ENCODE measurements at places on chromosomes 5 and 9.

DNA sequence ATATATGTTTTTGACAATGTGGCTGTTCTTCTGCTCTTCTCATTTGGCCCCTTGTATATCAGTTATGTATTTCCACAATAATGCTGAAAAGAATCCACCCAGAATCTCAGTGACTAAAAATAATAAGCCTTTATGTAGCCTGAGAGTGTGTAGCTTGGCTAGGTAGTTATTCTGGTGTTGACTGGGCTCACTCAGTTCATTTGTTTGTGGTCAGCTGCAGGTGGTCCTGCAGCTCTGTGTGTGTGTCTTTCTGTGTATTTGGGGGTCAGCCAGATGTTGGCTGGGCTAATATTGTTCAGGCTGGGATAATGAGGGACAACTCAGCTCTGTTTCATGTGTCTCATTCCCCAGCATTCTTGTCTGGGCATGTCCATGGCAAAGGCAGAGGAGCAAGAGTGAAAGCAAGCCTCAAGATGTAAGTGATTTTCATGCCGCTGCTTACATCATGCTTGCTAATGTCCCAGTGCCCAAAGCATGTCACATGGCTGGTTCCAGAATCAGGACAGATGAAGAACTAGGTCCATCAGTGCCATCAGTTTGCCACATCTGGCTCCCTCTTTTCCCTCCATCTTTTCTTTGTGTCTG is 162.8 kb downstream of the KCTD16 start:
- no peak for DNase-seq

DNA sequence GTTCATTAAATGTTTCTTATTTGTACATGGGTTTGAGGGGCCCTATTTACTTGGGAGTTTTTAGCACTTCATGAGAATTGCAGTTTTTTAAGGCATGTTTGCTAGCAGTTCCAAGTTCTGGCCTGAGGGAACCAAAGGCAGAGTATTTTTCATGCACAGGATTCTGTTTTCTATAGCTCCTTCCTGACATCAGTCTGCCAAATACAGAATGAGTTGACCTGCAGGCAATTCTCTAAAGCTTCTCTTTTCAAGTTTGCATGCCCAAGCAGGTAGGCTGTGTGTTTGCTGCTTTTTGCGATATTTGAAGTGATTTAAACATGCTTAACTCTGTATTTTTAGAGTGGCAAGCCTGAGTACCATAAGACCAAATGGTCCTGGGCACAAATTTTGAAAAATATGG is 75.8 kb downstream of the AOPEP start:
- no peak for DNase-seq

DNA sequence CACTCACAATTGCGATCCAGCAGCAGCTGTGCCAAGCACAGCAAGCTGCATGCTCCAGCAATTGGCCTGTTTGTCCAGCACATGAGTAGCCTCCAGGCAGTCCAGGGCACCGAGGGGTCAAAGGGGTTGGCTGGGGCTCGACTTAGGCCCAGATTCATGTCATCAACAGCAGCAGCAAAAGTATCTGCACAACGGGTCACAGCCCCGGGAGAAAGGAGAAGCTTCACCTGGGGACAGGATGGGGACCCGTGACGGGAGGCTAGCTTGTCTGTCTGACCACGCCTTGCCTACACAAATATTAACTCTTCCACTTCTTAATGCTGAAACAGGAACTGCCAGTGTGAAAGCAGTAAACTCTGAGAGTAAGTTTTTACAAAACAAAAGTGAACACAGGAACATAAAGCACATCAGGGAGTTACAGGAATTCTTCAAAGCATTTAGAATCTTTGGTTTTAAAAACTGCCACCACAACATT is 191.2 kb downstream of the PIK3R1 start:
- DNase-seq = no peak

DNA sequence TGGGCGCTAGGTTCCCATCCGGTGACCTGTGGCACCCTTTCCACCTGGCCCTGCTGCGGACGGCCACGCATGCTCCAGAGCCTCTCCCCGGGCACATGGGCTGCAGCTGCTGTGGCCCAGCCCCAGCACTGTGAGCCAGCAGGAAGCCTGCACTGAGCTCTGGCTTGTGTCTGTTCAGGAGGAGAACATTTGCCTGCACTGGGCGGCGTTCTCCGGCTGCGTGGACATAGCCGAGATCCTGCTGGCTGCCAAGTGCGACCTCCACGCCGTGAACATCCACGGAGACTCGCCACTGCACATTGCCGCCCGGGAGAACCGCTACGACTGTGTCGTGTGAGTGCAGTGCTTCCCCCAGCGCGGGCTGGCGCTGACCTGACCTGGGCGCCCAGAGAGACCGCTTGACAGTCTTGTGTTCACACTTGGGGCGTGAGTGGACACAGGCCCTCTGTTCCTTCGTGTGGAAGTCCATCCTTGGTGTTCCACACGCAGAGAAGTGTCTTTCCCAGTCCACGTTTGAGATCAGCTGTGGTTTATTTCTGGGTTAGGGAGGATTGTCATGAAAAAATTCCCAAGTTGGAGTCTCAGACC is 66.2 kb upstream of the CACNA1B start:
- DNase-seq = no peak

DNA sequence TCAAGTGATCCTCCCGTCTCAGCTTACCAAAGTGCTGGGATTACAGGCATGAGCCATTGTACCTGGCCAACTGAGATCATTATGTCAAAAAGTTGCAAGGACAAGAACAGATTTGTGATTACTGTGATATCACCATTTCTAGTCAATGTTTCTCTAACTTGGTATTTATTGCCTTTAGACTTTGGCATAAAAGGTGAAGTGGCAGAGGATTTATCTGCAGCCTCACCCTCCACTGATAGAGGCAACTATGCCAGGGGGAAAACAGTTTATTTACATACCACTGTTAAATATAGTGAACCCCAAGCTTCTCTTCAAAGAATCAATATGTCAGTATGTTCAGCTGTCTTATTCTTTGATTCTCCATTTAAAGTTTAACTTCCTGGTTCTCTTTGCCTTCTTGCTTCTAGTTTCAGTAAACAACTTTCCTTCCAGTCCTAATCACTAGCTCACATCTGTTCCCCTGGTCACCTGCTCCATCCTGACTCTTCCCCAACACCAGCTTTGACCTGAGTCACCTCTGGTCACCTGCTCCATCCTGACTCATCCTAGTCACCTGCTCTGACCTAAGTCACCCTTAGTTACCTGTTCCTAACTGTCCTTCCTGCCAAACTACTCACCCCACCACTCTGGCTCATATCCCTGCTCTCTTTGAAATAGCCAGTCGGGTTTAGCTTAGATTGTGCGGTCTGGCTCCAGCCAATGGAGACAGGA is 29.9 kb downstream of the SEMA6A start:
- no peak for DNase-seq

- DNase-seq = peak; percentile 63
These were observed 21.2 kb downstream of the DAPK1 start for GRCh38 chr9:87518702-87519335.

DNA sequence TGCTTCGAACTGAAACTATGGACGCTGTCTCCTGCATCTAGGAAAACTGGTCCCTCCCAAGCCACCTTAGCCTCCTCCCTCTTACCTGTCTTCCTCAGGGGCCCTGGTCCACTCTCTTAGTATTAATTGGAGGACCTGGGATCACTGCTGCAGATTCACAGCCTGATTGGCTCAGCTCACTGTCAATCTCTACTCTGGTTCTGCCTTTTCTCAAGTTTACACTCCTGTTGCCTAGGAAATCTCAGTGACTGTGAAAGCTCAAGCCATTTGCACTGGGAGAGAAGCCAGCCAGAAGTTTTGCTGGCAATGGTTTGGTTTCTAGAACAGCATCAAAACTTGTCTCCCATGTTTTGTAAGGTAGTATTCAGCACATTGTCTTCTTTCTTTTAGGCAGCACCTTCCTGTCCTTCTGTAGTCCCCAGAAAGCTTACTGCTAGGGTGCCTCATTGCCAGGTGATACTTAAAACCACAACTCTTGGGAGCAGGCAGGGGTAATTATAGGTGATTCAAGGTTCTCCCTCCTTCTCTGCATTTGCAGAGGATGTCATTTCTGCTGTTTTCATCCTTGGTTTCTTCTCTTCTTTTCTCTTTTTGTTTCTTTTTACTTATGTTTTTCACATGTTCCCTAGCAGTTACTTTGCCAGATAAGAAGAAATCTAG is at the start of gene CAPSL:
Gene CAPSL (minus strand): TSS at position 55 of the 660 bp plus-strand sequence. CDS start 17,502 bp downstream, outside the sequence.
- no peak for DNase-seq

DNA sequence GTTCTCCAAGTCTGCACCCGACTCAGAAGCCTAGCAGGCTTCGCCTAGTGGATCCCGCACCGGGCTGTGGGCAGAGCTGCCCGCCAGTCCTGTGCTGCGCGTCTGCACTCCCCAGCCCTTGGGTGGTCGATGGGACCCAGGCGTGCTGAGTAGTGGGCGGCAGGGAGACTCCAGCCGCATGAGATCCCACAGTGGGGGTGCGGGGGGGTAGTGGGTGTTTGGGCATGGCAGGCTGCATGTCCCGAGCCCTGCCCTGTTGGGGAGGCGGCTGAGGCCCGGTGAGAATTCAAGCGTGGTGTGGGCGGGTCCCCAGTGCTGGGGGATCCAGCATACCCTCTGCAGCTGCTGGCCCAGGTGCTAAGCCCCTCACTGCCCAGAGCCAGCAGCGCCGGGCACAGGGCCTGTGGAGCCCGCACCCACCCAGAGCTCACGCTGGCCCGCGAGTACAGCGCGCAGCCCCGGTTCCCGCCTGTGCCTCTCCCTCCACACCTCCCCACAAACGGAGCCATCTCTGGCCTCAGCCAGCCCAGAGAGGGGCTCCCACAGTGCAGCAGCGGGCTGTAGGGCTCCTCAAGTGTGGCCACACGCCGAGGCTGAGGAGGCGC is 53.9 kb upstream of the BNC2 start:
- no peak for DNase-seq

DNA sequence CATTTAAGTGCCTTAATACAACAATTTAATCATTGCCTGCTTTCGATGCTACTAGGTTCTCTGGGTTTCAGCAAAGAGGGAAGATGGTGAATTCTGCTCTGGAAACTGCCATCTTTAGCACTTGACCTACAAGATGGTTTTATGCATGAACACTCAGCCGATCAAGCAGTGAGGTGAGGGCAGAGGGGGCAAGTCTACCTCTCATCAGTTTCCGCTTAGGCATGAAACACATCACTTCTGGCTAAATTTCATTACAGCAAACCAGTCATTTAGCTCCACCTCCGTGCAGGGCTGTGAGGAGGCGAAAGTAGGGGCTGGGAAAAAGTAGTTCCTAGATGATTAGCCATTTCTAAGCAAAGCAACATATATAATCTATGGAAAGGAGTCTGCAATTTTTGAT is 1018.0 kb downstream of the CDH18 start:
- DNase-seq = no peak

GRCh38 chr9:82993856-82994605 is 68.9 kb downstream of the RASEF start:
- DNase-seq = no peak

Data from AML-193 (cell line).